ENCODE measurements at places on chromosomes 7 and 10.

GRCh38 chr10:69418052-69418752 lies 1.5 kb upstream of the TACR2 start:
- no peak for DNase-seq

DNA sequence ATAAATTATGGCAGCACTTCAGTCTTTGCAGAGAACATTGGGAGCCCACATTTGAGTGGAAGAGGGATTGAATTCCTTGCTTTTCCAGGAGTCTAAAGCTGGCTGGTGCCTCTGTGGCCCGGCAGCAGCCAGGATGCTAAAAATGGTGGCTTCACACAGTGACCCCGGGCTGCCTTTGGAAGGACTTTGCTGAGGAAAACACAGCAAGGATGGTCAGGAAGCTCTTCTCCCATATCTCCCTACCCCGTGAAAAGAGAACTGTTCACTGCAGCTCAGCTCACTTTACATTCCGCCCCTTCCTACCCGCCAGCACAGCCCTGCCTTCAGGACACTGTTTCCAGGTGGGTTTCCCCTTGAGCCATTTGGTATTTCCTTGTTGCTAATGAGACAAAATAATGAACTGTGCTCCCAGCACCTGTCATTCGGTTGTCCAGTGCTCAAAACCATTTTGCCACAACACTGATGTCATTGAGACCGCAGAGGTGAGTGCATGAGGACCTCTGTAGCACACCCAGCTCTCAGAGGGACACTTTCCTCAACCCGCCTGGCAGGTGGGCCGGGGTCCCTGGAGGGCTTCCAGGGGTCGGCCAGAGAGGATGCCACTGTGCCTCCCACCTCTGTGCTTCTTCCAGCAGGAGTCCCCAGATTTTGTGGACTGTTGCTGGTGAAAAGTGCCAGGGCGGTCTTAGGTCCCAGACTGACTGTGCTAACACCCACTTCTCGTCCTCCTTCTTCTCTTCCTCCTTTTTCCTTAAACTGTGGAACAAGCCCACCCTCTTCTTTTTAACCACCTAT lies 255.7 kb upstream of the PPP2R2D start:
- DNase-seq: no peak

DNA sequence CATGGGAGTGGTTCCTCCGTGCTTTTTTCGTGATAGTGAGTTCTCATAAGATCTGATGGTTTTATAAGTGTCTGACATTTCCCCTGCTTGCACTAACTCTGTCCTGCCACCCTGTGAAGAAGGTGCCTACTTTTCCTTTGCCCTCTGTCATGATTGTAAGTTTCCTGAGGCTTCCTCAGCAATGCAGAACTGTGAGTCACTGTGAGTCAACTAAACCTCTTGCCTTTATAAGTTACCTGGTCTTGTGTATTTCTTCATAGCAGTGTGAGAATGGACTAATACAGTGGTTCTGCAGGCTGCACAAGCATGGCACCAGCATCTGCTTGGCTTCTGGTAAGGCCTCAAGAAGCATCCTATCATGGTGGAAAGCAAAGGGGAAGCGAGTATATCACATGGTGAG lies 1144.6 kb downstream of the SORCS3 start:
- no peak for DNase-seq

DNA sequence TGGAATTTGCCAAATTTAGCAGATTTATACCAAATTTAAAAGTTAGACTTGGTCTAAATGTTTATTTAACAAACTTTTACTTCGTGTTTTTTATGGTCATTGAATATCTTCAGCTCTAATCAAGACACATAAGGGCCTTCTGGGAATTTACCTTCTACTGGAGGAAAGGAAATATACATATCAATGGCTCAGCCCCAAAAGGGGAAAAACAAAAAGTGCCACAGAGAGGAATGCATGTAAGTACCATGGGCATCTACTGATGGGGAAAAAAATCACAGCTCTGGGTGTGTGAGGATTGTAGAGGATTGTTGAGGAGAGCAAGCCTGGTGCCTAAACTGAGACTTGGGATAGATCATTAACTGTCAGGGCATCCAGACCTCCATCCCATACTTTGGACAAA lies 260.3 kb downstream of the SORCS1 start:
- no peak for DNase-seq

GRCh38 chr10:70780370-70780760 lies 4.8 kb downstream of the TBATA start:
- DNase-seq: no peak

GRCh38 chr7:101506531-101506930 lies 122.6 kb downstream of the MYL10 start:
- DNase-seq: no peak

DNA sequence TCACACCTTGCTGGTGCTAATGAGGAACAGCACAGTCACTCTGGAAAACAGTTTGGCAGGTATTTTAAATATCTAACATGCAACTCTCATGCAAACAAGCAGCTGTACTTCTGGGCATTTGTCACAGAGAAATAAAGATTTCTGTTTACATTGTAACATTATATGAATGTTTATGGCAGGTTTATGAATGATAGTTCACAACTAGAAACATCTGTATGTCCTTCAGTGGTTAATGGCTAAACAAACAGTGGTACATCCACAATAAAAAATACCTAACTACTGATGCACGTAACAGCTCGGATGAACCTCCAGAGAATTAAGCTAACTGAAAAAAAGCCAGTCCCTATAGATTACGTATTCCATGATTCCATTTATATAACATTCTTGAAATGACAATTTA lies 109.6 kb downstream of the GPR37 start:
- DNase-seq: no peak

- DNase-seq: peak; percentile 65
These were observed 17.2 kb upstream of the FGFR2 start for GRCh38 chr10:121615435-121615793.

GRCh38 chr7:46589286-46589685 lies 668.2 kb upstream of the IGFBP3 start:
- DNase-seq: no peak

DNA sequence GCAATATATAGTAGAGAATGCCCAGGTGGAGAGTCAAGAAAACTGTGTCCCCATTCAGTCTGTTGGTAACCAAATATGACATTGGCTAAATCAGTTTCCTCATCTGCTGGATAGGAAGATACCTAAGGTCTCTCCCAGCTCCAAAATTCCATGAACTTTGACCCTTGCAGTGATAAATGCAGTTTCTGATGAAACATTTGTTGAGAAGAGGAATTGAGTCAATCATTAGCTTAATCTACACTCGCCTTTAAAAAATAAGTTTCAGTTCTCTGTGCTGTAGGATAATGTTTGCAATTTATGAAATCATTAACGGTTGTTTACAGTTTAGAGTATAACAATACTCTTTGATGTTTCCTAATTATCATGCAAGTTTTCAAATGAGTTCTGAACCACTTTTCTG lies 38.0 kb upstream of the SLC25A13 start:
- DNase-seq: no peak

DNA sequence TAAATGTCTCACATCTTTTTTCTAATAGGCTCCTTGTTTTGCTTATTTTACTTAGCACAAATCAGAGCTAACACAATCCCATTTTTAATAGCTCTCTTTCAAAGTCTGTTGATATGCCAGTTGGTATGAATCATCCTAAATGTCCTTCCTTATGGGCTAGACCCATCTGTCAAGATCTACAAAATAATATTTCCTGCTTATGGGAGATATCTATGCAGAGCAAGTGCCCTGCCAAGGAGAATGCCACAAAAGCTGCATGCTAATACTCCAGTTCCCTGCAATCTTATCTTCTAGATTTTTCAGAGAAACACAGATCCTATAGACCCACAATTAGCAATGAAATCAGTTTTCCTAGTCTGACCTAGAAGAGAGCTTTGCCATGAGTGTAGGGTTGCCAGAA lies 230.8 kb upstream of the NPVF start:
- no peak for DNase-seq

- no peak for DNase-seq
These were observed 184.3 kb downstream of the KIAA1217 start for GRCh38 chr10:24393201-24393600.

DNA sequence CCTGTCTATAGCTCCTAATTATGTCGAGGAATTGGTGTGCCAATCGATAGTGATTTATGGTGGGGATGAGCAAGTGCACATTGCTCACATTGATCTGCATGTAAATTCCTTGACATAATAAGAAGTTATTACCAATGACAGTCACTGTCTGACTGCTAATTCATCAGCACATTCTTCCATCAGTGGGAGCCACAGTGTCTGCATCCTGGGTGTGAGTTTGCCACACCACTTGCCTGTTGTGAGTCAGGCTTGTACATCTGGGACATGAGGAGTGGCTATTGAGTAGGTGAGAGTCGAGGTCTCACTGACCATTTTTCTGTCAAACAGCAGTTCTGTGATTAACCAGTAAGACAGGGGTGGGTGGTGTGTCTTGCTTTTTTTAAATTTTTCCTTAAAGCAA lies 263.4 kb downstream of the LRMDA start:
- DNase-seq: no peak

DNA sequence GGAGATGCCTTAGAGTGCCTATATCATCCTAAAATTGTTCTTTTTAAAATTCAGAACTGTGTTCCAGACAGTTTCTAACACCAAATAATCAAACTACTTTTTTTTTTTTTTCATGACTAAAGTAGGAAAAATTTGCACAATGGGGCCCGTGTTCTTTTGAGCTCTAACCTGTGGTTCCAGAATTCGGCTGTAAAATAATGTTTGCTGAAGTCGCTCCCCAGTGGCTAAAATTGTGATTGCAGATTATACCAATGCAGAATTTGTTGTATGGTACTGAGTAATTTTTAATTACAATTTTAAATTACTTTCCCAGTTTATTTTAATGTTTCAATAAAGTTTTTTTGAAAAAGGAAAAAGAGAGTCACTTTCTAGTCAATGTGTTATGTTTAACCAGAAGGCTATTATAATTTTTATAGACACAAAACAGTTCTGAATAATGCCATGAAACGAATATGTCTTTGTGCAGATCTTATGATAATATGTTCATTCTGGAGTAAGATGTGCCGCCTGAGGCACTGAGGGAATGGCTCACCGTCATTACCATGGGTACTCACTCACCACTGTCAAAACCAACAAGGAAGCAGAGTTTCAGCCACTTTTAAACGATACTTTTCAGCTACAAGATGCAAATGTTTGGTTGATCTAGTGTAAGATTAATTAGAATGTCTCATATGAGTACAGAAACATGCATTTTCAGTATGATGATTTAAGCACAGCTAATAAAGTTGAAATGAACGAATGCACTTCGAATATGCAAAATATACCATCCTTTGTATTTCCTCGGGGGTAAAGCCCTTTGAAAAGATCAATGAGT lies 173.6 kb downstream of the PRKCQ start:
- DNase-seq: no peak

Measured in NCI-H524 (cell line).